ENCODE measurements at places on chromosomes 7 and 10.
A peak's percentile ranks its signal among the peaks of the same experiment; 100 is the strongest.

DNA sequence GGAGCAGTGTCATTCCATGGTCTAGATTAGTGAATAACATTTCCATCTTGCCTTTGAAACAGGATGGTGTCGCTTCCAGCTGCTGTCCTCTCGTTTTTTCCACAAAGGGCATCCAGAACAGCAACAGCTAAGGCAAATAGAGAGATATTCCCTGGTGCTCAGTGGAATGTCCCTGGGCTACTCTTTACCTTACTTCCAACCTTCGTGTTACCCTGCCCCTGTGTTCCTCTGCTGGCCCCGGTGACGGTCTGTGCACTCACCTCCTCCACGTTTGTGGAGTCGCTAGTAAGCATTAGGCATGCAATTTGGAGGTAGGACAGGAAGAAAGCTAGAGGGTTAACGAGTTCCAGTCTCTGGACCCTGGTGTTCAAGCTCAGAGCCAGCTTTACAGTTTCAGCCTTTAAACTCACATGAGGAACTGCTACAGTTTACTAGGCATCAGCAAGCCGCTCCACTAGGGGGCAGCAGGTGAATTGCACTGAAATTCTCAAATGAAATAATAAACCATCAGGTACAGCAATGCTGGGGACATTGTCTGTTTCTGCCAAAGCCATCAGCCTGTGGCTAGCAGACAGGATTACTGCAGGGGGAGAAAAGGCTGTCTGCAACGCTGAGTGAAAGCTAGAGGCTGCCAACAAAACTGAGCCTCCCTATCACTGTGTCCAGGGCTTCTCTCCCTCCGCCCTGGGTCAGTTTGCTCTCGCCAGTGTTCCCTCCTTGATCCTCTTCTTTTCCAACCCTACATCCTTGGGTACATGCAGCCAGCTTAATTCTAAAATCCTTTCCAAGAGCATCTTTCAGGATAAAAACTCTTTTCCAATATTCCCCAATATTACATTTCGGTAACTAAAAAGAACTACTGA is 9.0 kb downstream of the MRPL32 start:
- peak; percentile 42 for DNase-seq

DNA sequence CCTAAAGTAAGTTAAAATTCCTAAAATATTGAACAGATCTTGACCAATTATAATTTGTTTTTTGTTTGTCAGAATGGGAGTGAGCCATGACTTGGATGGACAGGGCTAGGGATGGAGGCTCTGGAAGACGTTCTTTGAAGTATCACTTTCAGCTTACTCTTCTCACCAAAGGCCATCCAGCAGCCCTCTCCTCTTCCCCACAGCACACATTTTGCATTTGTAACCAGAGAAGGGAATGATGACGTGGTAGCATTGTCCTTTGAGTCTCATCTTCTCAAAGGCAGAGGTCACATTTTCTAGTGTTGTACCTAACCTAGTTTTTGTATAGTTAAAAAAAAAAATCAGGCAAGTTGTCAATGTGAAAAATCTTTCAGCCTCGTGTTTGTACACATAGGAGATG is 43.8 kb upstream of the AGR3 start:
- DNase-seq: no peak

GRCh38 chr7:125391921-125392320 is 462.3 kb upstream of the POT1 start:
- no peak for DNase-seq

GRCh38 chr10:123331438-123331837 is 177.2 kb downstream of the BUB3 start:
- DNase-seq: no peak

GRCh38 chr7:134888141-134888740 is 98.1 kb upstream of the AGBL3 start:
- DNase-seq: no peak

- DNase-seq: no peak
These were observed 112.0 kb downstream of the PFKFB3 start for GRCh38 chr10:6314620-6315205.

DNA sequence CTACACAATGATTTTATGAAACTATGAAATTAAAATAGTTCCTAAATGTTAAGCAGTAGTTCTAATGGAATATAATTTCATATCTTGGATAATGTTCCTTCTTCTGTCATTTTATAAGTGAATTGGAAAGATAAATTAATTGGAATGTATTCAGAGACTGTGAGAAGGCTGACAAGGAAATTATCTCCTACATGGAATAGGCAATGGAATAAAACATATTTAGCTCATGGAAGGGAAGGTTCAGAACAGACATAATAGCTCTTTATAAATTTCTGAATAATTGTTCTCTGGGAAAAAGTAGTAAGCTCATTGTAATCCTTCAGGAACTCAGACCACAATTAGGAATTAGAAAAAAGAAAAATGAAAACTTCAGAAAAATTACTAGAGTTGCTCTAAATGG is 1172.3 kb upstream of the SORCS1 start:
- no peak for DNase-seq

DNA sequence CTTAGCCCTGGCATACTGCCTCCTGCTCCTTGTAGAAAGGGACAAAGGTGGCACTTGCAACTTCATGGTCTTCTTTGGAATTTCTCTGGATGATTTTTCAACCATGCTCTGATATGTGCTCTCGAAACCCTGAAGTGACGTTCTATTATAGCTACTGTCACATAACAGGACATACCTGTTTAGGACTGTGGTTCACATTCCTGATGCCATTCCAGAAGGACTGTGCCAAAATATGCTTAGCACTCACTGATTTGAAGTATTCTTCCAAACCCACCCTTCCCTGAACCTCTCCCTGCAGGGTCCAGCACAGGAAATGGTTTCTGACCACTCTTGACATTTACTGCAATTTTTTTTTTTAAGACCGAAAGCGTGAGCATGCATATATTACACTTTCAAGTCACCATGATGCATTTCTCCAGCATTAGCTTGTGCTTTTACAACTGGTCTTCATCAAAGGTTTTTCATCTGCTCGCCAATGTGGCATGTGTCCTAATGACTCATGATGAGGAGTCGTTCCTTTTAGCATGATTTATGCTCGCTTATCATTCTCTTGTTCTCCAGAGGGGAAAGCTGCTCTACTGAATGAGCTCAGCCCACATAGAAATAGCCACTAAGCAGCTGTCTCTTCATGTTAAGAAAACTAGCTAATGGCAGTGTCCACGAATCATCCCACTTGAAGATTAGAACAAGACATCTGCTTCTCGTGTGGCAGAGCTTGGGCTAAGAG is 135.2 kb downstream of the ADAM12 start:
- no peak for DNase-seq

- DNase-seq: no peak
These were observed 84.1 kb downstream of the NKX6-2 start for GRCh38 chr10:132701846-132702190.

DNA sequence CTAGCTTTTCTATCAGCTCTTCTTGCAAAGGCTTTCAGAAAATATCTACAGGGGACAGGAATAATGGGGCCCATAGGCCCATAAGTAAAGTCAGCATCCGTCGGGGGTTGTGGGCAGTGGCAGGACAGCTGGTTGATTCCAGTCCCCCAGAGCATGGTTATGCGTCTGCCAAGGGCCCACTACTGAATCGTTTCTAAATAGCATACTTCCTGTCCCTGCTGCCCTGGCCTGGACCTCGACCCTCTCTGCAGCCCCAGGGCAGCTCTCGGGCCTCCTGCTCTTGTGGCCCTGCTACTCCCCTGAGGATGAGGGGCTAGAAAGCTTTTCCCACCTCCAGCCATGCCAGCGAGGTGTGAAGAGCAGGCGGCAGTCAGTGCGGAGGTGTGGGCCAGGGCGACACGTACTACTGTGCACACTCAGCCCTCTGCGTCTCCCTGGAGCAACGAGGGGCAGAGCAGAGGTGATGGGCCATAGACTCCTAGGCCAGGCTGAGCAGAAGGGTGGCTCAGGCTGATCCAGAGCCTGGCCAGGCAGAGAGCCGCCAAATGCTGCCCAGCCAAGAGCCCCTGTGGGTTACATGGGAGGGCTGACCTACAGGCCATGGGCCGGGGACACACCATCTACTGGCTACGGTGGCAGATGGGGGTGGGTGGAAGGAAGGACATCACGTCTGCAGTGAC is 4.7 kb upstream of the OPN4 start:
- DNase-seq: no peak

GRCh38 chr7:20541608-20542349 is 73.7 kb upstream of the ABCB5 start:
- no peak for DNase-seq

DNA sequence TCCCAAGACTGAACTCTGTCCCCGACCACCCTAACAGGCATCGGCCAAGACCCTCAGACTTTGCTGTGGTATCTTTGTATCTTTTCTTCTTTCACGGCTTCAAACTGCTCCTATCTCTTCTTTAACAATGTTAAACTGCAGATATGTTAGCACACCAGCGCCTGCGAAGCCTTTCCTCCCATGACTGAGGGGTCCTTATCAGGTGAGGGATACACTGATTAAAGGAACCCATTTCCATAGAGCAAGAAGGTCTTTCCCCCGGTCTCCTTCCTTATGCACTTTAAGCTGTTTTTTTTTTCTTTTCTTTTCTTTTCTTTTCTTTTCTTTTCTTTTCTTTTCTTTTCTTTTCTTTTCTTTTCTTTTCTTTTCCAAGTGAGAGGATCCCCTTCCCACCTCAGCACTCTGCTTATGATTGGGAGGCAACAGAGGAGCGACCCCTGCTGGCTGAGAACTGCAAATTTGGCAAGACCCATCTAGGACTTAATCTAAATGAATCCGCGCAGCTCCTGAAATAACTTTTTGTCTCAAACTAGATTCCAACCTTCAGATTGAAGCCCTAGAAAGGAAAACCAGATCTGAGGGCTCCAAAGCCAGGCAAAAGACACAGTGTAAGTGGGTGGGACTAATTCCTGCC is 109.9 kb downstream of the ITGB8 start:
- no peak for DNase-seq

GRCh38 chr10:17062955-17063484 is 66.6 kb downstream of the CUBN start:
- no peak for DNase-seq

GRCh38 chr10:123604506-123604905 is 61.6 kb upstream of the GPR26 start:
- DNase-seq: no peak

DNA sequence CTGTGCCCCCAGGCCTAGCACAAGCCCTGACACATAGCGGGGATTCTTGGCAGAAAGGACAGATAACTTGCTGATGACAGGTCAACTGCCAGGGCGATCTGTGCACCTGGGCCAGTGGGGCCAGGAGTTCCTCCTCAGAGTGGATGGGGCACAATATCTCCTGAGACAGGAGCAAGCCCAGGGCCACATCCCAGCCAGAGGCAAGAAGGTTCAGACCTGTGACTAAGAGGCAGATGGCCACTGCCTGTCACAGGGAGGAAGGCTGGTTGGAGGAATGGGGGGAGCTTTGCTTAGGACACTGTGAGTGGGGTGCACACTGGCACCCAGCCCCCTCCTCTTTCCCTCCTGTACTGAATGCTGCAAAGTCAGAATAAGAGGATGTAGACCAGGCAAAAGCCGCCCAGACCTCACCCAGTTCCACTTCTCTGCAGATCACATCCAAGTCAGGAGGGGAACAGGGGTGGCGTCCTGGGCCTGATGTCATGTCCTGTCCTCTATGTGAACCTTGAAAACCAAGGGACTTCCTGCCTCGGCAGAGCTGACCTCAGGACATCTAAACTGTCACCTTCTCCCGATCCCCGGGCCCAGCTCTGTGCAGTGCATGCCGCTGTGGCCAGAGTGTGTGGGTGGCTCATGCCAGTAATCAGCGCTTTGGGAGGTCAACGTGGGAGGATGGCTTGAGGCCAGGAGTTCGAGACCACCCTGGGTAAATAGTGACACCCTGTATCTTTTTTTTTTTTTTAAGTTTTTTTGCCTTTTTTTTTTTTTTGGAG is 1.3 kb downstream of the GUSB start:
- peak; percentile 73 for DNase-seq

DNA sequence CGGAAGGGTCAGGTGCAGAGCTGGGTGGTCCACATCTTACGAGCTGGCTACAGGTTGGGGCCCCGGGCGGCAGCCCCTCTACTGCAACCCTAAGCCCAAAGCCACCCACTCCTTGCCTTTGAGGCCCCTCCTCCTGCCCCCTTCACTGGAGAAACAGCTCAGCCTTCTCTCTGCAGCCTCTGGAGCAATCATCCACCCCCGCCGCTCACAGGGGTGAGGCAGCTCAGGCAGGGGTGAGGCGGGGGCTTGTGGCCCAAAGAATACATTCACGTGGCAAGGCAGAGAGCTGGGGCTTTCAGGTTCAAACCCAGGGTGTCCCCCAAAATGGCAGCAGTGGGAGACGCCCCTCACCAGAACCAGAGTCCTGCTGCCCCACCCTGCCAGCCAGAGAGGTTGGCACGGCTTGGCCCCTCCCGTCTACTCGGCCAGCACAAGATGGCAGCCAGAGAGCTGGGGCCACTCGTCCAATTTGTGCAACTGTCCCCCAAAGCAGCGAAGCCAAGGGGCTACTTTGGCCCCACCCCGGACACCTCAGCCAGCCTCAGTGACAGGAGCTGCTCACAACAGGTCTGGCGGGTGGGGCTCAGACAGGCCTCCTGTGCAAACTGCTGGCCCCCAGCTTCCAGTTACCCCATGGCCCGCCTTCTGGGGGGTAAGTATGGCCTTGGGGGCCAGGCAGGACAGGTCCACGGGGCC is 7.2 kb downstream of the GNB2 start:
- DNase-seq: no peak

DNA sequence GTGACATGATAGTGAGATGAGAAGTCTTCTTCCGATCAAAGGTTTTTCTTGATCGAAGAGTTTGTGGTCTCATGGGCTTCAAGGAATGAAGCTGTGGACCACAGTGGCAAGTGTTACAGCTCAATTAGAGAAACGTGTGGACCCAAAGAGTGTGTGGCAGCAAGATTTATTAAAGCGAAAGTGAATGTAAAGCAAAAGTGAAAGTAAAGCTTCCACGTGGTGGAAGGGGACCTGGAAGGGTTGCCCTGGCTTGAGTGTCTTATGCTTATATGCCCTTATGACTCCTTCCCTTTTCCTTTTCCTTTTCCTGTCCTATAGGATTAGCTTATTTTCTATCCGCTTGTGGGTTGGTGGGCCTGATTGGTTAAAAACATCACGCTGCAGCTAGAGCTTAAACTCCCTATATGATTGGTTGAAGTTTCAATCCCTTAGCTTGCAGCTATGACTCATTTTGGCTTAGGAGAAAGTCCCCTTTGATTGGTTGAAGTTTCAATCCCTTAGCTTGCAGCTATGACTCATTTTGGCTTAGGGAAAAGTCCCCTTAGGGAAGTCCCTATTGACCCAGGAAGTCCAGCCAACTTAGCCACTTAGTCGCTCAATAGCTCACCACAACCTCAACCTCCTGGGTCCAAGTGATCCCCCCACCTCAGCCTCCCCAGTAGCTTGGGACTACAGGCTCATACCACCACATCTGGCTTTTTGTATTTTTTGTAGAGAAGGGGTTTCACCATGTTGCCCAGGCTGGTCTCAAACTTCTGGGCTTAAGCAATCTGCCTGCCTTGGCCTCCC is 34.7 kb downstream of the MRPS24 start:
- no peak for DNase-seq

GRCh38 chr7:47314728-47315607 is 266.9 kb downstream of the TNS3 start:
- no peak for DNase-seq

- no peak for DNase-seq
These were observed 201.4 kb downstream of the PTEN start for GRCh38 chr10:88064608-88065382.

Data from GM18507 (cell line).